ENCODE measurements at places on chromosomes 3 and 15.

DNA sequence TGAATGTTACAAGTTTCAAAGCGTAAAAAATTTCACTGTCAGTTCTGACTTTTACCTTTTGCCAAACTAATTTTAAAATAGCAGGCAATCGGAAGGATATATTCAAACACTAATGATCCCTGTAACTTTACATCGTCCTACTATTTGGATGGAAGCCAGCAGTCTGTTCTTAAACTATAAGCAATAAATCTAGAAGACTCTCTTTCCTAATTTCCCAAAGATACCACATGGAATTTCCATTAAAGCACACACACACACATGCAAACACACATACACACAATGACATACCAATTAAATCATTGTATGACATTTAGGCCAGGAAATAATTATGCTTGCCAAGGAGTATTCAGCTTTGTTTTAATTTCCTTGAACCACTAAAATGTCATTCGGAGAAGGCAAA, 32.0 kb downstream of the IL17RD start:
- no peak for DNase-seq

- peak; percentile 75 for DNase-seq
Measured at GRCh38 chr3:52062505-52062904, 6.1 kb upstream of the DUSP7 start.

- no peak for DNase-seq
Measured at GRCh38 chr3:127307916-127308315, 20.1 kb upstream of the PRR20G start.

- DNase-seq, result peak; percentile 99
Measured at GRCh38 chr15:62124176-62124972, 40.7 kb downstream of the C2CD4B start.

- no peak for DNase-seq
Measured at GRCh38 chr15:35455201-35455600, 90.8 kb downstream of the DPH6 start.

GRCh38 chr3:23406601-23407000, 203.5 kb downstream of the UBE2E2 start:
- no peak for DNase-seq

DNA sequence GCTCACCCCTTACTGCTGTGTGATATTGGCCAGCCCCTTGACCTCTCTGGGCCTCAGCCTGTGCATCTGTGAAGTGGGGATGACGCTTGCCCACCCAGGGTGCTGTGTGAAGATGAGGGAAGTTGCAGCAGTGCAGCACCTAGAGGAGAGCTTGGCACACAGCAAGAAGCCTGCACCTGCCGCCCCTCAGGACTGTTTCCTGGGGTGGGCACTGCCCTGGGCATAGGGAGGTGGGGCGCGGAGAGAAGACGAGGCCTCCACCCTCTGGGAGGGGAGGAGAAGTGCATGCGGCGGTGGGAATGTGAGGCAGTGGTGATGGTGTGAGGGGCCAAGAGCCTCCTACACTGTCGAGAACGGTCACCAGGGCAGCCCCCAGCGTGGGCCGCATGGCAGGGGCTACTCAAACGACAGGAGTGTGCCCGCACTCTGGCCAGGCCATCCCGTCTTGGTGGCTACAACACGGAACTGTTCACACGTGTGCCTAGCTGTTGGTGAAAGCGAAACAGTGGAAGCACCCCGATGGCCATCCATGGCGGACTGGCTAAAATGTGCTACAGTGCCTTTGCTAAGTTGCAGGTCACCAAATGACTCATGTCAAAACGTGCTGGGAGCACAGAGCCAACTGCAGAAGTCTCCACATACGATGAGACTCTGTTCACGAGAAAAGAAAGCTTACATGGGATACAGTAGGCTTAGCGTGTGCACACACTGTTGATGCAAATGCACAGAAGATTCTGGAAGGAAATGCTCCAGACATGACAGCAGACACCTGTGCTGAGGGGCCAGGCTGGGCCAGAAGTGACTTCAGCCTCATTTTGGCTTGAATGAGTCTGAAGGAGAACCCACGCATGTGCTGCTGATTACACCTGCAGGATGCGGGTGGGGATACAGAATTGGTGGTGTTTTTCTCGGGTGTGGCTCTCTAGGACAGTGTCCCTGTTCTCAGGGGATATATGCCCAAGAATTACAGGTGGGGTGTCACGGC, 40.4 kb upstream of the IQSEC1 start:
- no peak for DNase-seq

- DNase-seq, result no peak
Measured at GRCh38 chr3:88141458-88142083, 8.2 kb upstream of the C3orf38 start.

DNA sequence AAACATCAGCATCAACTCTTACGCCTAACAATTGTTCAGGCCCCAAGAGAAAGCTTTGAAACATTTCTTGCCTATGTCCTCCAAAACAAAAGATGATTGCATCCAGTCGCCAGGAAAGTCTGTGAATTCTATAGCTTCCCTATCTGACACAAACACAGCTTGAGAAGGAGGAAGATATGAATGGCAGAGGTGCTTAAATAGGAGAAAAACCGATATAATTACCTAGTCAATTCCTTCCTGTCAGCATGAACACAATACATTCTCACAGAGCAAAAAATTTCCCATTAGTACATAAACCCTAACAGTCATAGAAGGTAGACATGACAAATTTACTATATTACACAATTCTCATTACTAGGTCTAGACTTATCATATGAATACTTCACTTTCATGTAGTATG, 326.5 kb downstream of the CGGBP1 start:
- DNase-seq, result no peak

DNA sequence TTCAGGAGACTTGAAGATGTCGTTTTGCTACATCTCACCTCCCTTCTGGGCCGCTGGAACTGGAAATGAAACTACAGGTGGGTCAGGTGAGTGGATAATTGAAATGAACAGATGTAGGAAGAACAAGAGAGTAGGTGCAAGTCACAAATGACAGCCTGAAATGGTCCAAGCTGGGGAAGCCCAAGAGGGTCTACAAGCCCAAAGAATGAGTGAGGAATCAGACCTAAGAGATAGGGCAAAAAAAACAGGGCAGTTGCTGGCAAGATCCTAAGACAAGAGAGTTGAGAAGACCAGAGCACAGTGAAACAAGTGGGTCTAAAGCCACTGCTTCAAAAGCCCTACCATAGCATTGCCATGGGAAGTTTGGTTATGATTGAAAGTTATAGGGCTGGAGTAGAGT, 67.4 kb upstream of the SNRK start:
- no peak for DNase-seq

GRCh38 chr3:95810462-95810861, 1003.9 kb upstream of the EPHA6 start:
- no peak for DNase-seq

GRCh38 chr15:63408524-63408923, 26.9 kb upstream of the CA12 start:
- DNase-seq, result peak; percentile 67

DNA sequence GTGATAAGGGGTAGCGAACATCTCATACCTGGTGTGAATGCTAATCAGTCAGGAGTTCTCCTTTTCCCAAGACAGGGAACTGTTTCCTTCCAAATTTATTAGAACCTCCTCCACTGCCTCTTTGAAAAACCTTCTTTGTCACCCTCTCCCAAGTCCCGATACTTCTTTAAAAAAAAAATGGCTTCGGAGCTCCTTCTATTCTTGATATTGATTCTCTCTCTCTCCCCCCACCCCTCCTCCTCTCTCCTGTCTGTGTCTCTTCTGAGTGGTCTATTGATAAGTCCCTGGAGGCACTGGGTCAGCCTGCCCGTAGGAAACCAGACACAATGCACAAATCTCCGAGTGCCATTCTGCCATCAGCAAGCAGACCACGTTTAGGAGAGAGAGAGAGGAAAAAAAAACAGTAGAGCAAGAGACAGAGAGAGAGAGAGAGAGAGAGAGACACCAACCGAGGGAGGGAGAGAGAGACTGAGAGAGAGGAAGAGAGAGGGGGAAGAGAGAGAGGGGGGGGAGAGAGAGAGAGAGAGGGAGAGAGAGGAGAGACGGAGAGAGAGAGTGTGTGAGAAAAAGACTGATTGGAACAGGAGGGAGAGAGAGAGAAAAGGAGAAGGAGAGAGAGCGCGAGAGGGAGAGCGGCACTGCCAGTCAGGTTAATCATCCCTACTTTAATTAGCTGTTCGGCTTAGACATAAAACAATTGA, 160.9 kb downstream of the TIGIT start:
- DNase-seq, result peak; percentile 52

GRCh38 chr15:60379525-60380274, 18.1 kb downstream of the ANXA2 start:
- DNase-seq, result no peak

GRCh38 chr15:56307180-56307579, 58.0 kb upstream of the TEX9 start:
- DNase-seq, result no peak

- DNase-seq, result peak; percentile 43
Measured at GRCh38 chr3:71512000-71512399, 71.5 kb downstream of the FOXP1 start.

GRCh38 chr3:189236352-189236751, 64.6 kb downstream of the TPRG1 start:
- DNase-seq, result no peak

DNA sequence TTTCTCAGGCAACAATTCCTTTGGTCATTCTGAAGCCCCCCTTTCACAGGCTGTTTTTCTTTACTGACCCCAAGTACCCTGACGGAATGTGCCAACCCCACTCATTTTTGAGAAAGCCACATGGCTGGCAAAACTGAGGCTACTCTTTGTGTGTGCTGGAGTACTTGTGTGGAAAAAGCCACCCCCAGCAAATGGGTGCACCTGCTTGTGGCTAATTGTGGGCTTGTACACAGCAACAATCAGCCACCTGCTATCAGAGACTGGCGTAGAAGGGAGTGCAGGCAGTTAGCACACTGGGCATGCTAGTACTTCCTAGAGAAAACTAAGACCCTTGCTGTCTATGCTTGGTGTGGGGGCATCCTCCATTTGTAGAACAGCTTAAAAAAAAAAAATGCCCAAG, 110.1 kb upstream of the LMOD3 start:
- no peak for DNase-seq

- no peak for DNase-seq
Measured at GRCh38 chr3:53863145-53863544, 16.8 kb downstream of the IL17RB start.

- no peak for DNase-seq
Measured at GRCh38 chr3:133189893-133190292, 151.7 kb downstream of the TMEM108 start.

DNA sequence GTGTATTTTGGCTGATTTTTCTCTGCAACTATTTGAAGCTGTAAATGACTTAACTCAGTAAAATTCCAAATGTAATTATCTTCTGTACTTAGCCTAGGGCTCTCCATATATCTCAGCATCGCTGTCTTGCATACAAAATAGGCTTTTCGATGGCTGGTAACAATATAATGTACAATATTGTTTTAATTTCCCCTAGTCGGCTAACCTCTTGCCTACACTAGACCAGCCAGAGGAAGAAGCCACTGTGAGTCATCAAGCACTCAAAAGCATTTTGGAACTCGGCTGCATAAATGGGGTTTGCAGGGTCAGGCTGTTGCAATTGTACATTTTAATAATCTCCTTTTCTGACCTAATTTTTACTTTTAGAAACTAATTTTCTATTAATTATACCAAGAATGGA, 583.8 kb downstream of the FOXP1 start:
- DNase-seq, result peak; percentile 79

- DNase-seq, result no peak
Measured at GRCh38 chr3:37148208-37148607, 26.2 kb downstream of the LRRFIP2 start.

DNA sequence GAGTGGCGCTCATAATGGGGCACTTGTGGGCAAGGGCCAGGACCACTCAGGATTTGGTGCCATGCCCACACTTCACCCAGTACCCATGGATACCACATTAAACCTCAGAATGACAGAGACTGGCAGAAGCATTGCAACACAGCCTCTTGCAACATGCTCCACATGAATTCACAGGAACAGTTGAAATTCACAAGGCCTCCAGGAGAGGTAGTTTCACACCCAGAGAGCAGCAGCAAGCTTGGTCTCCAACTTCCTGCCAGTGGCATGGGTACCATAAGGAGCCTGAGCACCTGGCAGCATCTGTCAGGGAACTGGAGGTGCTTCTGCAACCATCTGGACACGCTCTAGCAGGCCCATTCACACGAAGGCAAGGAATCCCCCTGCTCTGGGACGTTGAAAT, 101.0 kb downstream of the OSBPL10 start:
- no peak for DNase-seq

GRCh38 chr15:80194186-80194585, 41.4 kb downstream of the FAH start:
- DNase-seq, result no peak

DNA sequence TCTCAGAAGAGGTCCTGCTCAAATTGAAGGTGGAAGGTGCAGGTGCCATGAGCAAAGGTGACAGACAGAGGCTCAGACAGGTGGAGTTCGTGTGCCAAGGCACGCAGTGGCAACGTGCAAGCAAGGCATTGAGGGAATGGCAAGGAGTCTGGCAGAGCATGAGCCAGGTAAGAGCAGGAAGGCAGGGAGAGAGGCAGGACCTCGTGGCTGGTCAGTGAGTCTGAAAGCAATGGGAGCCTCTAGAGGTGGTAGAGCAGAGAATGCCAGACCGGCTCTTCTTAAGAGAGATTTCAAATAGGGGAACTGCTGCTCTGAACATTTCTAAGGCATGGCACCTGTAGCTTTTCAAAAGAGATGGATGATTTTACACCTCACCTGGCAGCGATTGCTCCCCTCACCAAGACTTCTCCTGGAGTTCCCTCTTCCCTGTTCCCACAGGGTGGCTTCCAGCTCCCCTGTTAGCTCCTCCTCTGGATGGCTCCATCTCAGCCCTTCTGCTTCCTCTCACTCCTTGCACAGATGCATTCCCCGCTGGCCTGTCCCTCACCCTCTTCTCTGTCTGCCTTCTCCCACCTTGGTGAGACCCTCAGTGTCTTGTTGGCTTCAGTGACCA, 2.7 kb downstream of the MYO5C start:
- DNase-seq, result no peak

- no peak for DNase-seq
Measured at GRCh38 chr3:41173926-41174885, 25.1 kb upstream of the CTNNB1 start.

GRCh38 chr3:32123620-32124019, 17.2 kb downstream of the GPD1L start:
- DNase-seq, result no peak

- no peak for DNase-seq
Measured at GRCh38 chr3:159229116-159229680, 427.3 kb downstream of the MFSD1 start.
